Testis (tissue), 5 donors: ENCODE measurements at places on chromosomes 12 and 14. TPM values are rescaled to one million over a fixed set of nuclear protein-coding genes. Genes with fewer than 3 reads are reported as not detected.

- H3K36me3 ChIP-seq, result no peaks in the 10 kb centered on the region
- no peak overlapping the region for H3K27ac ChIP-seq
- no peaks in the 10 kb centered on the region for H3K27me3 ChIP-seq
- DNase-seq, result peak; percentile 55
These were observed 13.3 kb upstream of the LRRC10 start for GRCh38 chr12:69623970-69624369.

GRCh38 chr14:99213101-99213500, 58.9 kb downstream of the BCL11B start:
- peaks cover 3% of the 10 kb centered on the region for H3K4me1 ChIP-seq
- H3K27me3 ChIP-seq, result no peaks in the 10 kb centered on the region
- H3K4me3 ChIP-seq, result no peak overlapping the region
- no peak for DNase-seq
- H3K27ac ChIP-seq, result no peak overlapping the region

GRCh38 chr12:49917788-49918173, 14.1 kb upstream of the FAIM2 start:
- no peak overlapping the region for H3K4me3 ChIP-seq
- H3K4me1 ChIP-seq, result peaks cover 11% of the 10 kb centered on the region
- H3K36me3 ChIP-seq, result no peaks in the 10 kb centered on the region
- no peak overlapping the region for H3K27ac ChIP-seq
- H3K27me3 ChIP-seq, result no peaks in the 10 kb centered on the region

The SMCO2 gene
- total RNA-seq, result not detected

- H3K4me1 ChIP-seq, result no peaks in the 10 kb centered on the region
- no peak for DNase-seq
- no peaks in the 10 kb centered on the region for H3K36me3 ChIP-seq
- no peaks in the 10 kb centered on the region for H3K27me3 ChIP-seq
- no peak overlapping the region for H3K4me3 ChIP-seq
These were observed 368.0 kb downstream of the SEC23A start for GRCh38 chr14:38735005-38735404.

The RHOJ gene
- total RNA-seq, result 8.3 TPM

The KLRC4 gene
- total RNA-seq, result not detected

DNA sequence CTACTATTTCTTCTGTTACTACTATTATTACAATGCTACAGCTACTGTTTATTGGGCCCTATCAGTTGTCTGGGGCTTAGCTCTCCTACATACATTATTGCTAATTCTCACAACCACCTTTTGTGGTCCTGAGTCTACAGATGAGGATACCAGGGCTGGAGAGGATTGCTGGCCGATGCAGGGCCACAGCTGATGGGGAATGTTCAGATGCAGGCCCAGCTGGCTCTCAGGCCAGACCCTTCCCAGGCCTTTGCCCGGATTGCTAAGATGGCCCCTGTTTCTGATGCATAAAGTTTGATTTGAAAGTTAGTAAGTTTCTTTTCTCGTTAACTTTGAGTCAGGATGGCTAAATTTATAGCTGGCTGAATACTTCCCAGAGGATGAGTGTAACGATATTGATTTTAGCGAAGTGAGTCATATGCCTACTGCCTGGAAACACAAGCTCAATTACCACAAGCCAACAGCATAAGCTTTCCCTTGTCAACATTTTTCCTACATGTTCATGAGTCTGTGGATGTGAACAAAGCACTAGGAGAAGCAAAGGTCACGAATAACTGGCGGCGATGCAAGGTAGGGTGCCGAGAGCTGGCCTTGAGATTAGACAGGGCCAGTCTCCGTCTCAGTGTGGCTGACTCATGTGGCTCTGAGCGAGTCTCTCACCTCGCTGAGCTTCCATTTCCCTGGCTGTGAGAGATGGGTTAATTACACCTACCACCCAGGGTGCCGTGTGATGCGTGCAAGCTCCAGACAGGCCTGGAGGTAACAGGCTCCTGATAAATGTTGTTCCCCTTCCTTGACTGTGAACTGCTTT, 111.0 kb downstream of the BEGAIN start:
- H3K36me3 ChIP-seq, result no peaks in the 10 kb centered on the region
- no peak overlapping the region for H3K4me3 ChIP-seq
- H3K27ac ChIP-seq, result no peak overlapping the region
- H3K27me3 ChIP-seq, result no peaks in the 10 kb centered on the region
- H3K4me1 ChIP-seq, result no peaks in the 10 kb centered on the region

- H3K4me1 ChIP-seq, result no peaks in the 10 kb centered on the region
- no peak overlapping the region for H3K4me3 ChIP-seq
- H3K27me3 ChIP-seq, result no peaks in the 10 kb centered on the region
- no peaks in the 10 kb centered on the region for H3K36me3 ChIP-seq
These were observed 40.3 kb downstream of the FAM222A start for GRCh38 chr12:109753959-109754358.

The MIS18BP1 gene
- 71.5 TPM for total RNA-seq

The TSPAN11 gene
- total RNA-seq, result 2.4 TPM

DNA sequence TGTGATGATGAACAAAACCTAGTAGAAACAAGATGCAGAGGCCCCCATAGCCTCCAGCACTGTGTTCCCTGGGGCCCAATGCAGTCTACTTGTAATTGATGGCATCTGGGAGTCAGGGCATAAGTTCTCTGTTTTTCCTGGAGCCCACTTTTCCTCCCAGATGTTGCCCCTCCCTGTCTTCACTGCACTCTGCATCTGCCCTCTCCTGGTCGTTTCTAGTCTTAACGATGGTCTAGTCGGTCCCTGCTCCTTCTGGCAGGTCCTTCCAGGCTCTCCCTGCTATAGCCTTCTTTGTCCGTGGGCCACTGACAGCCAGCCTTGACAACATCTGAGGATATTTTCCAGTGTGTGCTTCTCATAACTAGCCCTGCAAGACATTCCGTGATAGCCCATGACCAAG, 208.3 kb downstream of the GXYLT1 start:
- H3K36me3 ChIP-seq, result no peaks in the 10 kb centered on the region
- no peak for DNase-seq
- H3K27ac ChIP-seq, result no peak overlapping the region
- no peaks in the 10 kb centered on the region for H3K27me3 ChIP-seq

The MBIP gene
- 21.0 TPM for total RNA-seq

DNA sequence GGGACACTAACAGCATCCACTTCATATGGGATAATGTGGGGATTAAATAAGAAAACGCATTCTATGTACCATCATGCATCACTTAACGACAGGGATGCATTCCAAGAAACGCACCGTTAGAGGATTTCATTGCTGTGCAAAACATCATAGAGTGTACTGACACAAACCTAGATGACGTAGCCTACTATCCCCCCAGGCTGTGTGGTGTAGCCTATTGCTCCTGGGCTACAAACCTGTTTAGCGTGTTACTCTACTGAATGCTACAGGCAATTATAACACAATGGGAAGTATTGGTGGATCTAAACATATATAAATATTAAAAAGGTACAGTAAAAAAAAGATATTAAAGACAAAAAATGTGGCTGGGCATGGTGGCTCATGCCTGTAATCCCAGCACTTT, 230.6 kb downstream of the KSR2 start:
- no peak overlapping the region for H3K4me3 ChIP-seq
- no peaks in the 10 kb centered on the region for H3K36me3 ChIP-seq
- no peak for DNase-seq
- no peaks in the 10 kb centered on the region for H3K27me3 ChIP-seq

DNA sequence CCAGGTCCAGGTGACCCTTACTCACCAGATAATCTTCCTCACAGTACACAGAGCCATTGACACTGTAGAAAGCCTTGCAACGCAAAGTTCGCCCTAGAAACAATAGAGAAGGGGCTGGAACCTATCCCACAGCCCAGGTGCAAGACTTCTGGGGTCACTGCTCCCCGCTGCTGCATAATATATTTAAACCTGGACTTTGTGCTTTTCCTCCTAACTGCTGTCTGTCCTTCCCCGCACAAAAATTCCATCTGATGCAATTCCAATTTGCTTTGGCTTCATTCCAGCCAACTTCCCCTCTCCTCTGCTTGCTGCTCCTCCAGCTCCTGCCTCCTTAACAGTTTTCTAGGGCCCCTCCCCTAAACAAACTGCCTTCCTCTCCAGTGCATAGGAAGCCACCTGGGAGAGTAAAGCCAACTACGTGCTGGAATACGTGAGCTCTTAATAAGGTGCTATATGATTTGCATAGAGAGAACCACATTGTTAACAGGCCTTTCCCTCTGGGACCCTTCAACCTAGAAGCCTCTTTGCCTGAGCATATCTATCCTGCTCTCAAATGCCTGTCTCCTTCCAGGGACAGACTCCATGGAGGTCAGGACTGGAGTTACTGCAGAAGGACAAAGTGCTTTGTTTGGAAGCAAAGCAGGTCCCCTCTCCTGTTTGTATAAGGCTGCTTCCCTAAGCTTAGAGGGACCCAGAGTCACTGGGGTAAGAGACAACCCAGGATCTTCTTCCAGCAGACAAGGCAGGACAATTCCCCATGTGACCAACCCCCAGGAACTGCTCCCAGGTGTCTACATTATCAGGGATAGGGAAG, 5.5 kb downstream of the AJUBA start:
- peaks cover 14% of the 10 kb centered on the region for H3K4me1 ChIP-seq
- H3K27me3 ChIP-seq, result no peaks in the 10 kb centered on the region
- H3K27ac ChIP-seq, result no peak overlapping the region
- no peak overlapping the region for H3K4me3 ChIP-seq
- no peak for DNase-seq

GRCh38 chr12:52740584-52740983, 36.6 kb downstream of the KRT76 start:
- DNase-seq, result no peak
- no peak overlapping the region for H3K27ac ChIP-seq
- H3K4me3 ChIP-seq, result no peak overlapping the region
- H3K36me3 ChIP-seq, result no peaks in the 10 kb centered on the region

The C12orf54 gene
- 77.1 TPM for total RNA-seq

The CMA1 gene
- not detected for total RNA-seq

DNA sequence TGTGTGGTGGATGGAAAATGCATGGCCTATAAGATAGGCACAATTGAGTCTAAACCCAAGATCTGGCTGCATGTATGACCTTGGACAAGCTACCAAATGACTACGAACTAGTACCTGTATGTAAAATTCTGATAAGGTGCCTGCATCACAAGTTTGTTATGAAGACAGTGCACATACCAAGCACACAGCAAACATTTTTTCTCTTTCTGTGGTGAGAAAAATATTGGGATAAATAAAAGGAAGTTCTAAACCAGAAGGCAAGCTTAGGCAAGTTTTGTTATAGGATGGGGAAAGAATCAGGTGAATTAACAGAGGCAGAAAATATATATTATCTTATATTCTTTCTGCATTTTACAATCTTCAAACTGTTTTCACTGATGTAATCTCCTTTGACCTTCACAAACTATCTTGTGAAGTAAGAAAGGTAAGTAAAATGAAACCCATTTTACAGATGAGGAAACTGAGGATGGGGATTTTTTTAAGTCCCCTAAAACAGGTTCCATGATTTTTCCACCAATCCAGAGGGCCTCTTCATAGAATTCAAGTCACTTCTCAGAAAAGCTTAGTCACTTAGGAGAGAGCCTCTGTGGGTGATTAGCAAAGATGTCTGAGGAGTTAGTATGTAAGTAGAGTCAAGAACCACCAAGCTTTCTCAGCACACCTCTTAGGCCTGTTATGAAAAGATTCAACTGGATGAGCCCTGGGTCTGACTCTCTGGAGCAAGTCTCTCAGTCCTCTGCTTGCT, 132.0 kb upstream of the RAP1B start:
- H3K4me1 ChIP-seq, result no peaks in the 10 kb centered on the region
- no peaks in the 10 kb centered on the region for H3K36me3 ChIP-seq
- no peak for DNase-seq
- H3K27ac ChIP-seq, result no peak overlapping the region
